ENCODE measurements at places on chromosomes 4 and X.
A peak's percentile ranks its signal among the peaks of the same experiment; 100 is the strongest.

- DNase-seq: no peak
Observed at GRCh38 chr4:86955888-86956451, 21.2 kb downstream of the AFF1 start.

GRCh38 chr4:7092026-7092425, 24.2 kb upstream of the GRPEL1 start:
- DNase-seq: no peak

- no peak for DNase-seq
Observed at GRCh38 chr4:70158576-70158975, 4.5 kb downstream of the PRR27 start.

- DNase-seq: no peak
Observed at GRCh38 chr4:83866834-83867621, 331.1 kb downstream of the GPAT3 start.

GRCh38 chrX:133321451-133321850, 93.8 kb downstream of the GPC4 start:
- no peak for DNase-seq

DNA sequence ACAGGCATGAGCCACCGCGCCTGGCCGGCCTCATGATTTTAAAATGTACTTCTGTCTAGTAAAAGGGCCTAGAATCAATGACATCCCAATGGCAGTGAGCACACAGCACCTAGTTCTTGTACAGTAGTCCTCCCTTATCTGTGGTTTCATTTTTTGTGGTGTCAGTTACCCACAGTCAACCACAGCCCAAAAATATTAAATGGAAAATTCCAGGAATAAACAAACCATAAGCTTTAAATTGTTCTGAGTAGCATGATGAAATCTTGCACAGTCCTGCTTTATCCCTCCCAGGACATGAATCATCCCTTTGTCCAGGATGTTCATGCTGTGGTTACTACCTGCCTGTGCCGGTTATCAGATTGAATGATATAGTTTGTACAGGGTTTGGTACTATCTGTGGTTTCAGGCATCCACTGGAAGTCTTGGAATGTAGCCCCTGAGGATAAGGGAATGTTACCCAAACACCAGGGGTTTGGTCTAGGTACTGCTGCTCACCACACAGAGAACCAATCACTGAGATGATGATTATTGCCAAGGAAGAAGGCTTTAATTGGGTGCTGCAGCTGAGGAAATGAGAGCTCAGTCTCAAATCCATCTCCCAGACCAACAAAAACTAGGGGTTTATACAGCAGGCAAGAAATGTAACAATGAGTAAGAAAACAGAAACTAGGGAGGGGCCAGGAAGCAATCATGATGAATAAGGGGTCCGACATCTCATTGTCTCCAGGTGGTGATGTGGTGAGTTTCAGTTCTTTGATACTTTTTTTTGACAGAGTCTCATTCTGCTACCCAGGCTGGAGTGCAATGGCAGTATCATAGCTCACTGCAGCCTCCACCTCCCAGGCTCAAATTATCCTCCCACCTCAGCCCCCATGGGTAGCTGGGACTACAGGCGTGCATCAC, 16.2 kb upstream of the FHL1 start:
- DNase-seq: no peak

- DNase-seq: no peak
Observed at GRCh38 chr4:181416966-181417365, 826.2 kb upstream of the TENM3 start.

DNA sequence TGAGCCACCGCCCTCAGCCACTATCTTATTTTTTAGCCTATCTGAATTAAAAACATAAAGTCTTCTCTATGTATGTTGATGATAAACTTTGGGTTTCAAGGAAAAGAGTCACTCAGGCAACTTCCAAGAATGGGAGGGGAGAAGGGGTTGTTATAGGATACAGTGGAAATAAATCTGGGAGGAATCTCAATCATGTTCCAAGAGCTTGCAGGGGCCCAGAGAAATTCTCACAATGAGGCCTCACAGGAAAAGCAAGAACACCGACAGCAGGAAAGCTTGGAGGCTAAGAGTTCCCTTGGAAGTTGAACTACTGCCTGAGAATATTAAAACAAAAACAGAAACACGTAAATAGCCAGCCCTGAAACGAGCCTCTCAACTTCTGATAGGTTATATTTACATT, 384.6 kb upstream of the IGFBP7 start:
- DNase-seq: no peak

DNA sequence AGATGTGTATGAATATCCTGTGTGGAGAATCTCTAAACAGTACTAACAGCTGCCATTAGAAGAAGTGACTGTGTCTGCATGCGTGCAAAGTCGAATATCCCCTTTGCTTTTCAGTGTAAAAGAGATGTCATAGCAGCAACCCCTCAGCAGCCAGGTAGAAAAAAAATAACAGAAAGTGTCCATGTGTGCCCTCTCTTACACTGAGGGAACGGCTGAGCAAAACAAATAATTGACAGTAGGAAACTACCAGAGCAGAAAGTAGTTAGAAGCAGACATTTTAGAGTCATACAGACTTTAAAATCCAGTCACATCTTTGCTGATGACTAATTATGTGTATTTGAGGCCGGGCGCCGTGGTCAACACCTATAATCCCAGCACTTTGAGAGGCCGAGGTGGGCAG, 370.8 kb downstream of the GPM6A start:
- no peak for DNase-seq

- DNase-seq: no peak
Observed at GRCh38 chr4:135197641-135198040, 996.1 kb upstream of the PABPC4L start.

GRCh38 chr4:145681518-145681917, 1.6 kb downstream of the C4orf51 start:
- DNase-seq: no peak

- DNase-seq: no peak
Observed at GRCh38 chr4:184320631-184321030, 103.0 kb upstream of the ENPP6 start.

- no peak for DNase-seq
Observed at GRCh38 chr4:121189326-121190215, 25.4 kb upstream of the TNIP3 start.

- no peak for DNase-seq
Observed at GRCh38 chrX:140918398-140919038, 83.9 kb upstream of the SPANXB1 start.

DNA sequence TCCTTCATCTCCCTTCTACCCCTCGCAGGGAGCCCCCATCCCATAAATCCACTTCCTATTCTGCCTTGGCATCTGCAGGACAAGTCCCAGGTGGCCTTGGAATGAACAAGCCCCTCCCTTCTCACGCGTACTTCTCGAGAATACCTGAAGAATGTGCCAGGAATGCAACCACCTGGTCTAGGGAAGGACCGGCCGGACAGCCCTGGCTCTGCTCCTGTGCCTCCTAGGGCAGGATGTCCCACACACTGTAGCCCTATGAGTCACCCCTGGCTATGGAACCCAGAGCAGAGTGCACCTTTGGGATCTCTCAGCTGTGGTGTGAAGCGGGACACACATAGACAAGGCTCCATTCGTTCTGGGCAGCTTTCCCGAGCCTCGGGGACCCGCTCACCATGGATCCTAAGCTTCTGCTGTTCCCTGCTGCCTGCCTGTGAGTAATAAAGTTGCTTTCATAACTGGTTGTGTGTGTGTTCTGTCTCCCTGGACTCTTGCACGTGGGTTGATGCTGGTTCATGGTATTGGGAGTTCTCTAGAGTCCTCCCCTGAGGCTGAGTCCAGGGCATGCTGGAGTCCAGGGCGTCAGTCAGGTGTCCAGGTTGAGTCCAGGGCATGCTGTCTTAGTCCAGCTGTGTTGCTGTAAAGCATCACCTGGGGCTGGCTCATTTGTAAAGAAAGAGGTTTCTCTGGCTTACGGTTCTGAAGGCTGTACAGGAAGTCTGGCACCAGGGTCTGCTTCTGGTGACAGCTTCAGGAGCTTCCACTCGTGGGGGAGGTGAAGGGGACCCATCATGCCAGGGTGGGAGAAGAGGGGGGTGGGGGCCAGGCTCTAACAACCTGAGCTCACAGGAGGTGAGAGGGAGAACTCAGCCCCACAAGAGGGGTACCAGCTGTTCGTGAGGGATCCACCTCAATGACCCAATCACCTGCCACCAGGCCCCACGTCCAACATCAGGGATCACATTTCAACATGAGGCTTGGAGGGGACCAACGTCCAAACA, 7.4 kb upstream of the PDE6B start:
- no peak for DNase-seq

GRCh38 chrX:109775386-109775785, 42.3 kb upstream of the ACSL4 start:
- no peak for DNase-seq

- DNase-seq: no peak
Observed at GRCh38 chrX:149508467-149508866, 3.4 kb upstream of the IDS start.

GRCh38 chr4:73311428-73311827, 52.8 kb upstream of the ANKRD17 start:
- no peak for DNase-seq

- no peak for DNase-seq
Observed at GRCh38 chr4:150280081-150280895, 202.0 kb downstream of the DCLK2 start.

DNA sequence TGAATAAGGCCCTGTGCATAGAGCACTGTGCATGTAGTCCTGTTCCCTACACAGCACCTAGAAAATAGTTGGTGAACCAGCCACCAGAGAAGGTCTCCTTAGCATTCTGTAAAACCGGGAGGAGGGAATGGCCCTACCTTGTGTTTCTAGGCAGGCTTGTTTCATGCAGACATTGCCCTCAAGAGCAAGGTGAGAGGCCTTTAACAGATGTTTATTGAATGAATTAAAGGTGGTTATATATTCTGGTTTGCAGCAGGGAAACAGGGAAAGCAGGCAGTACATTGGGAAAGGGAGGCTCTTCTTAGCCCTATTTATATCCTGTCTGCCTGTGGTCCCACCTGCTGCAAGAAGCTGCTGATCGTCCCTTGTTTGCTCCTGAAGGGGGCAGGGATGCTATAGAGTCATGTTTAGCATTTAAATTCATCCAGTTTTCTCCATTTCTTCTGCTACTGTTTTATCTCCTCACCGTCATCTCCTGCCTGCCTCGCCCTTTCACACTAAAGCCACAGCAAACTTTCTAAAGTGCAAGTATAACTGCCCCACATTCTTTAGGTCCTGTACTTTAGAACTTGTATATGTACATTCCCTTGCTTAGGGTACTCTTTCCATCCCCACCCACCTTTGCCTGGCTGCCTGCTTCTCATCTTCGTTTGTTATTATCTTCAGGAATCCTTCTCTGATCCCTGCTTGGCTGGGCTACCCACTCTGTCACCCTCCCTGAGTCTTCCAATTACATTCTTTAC, 60.3 kb downstream of the EGF start:
- no peak for DNase-seq

DNA sequence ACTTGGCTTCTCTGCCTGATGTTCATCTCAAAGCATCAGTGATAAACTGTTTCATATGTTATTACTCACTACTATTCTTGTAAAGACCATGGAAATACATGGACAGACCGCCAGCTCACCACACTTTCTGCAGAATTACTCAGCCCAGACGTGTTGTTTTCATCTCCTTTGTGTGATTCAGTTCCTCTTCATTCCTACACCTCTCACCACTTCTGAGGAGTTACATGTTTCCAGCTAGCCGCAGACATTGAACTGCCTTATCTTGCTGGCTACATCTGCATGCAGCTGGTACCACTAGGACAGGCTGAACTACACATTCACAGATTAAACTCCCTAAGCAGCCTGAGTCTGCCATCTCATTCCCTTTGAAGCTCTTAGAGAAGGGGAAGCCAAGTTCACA, 443.2 kb upstream of the FGF16 start:
- DNase-seq: no peak

DNA sequence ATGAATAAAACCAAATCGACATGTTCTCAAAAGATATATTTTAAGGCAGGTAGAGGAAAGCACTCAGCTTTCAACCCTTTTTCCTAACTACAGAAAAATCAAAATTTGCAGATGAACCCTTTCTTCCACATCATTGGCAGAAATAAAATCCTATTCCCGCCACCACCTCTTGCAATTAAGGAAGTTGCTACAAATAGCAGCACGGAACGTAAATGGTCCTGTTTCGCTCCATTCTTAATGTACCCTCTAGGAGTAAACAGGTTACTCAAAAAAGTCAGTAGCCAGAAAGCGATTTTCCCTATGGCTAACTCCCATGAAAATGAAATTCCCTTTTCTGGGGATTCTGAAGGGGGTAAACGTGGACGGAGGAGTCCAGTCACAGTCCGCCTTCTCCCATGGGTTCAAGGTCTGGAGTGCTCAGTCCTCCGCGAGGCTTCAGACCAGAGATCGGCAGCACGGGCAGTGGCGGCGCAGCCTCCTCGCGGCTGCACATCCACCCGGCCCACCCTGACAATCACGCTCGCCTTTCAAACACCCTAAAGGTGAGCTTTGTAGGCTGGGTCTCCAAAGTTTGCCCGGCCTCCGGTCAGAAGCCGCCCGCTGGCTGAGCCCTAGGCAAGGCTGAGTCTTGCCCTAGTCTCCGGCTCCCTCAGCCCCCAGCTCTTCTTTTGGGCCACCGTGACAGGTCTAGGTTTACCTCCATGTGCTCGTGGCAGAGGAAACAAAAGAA, 1.8 kb downstream of the ATP11C start:
- DNase-seq: no peak

- DNase-seq: no peak
Observed at GRCh38 chr4:176291748-176292147, 22.7 kb upstream of the ASB5 start.

GRCh38 chr4:106738121-106738520, 298.0 kb downstream of the DKK2 start:
- no peak for DNase-seq

- peak; percentile 85 for DNase-seq
Observed at GRCh38 chr4:173522160-173522950, 7.7 kb downstream of the HAND2 start.

All from psoas muscle (tissue), 8 donors.